ENCODE measurements at places on chromosomes 1 and 21.

DNA sequence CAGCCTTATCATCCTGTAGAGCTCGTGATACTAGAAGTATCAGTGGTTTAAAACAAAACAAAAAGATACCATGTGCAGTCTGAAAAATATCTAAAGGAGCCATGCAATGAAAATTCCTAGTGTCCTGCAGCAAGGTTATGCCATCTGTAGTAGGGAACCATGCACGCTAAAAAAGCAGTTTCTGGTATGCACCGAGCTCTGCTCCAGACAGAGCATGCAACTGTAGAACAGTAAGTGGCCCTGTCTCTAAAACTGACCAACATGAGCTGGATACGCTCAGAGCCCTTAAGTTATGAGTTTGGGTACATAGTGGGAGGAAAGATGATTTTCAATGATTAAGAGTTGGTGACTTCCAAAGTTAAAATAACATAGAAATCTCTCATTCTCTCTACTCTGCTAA is 159.3 kb upstream of the ADAMTS5 start:
- no peak for DNase-seq

- no peak for DNase-seq
These were observed at the start of gene WNT9A for GRCh38 chr1:227947676-227948492. Gene WNT9A (minus strand): TSS chr1:227947932. CDS start chr1:227947887, 45 bp downstream.

GRCh38 chr21:23936224-23936623 is 1671.1 kb downstream of the MRPL39 start:
- DNase-seq, result no peak

GRCh38 chr1:114238053-114238452 is 84.4 kb upstream of the SYT6 start:
- no peak for DNase-seq

GRCh38 chr1:63324779-63325119 is 2.4 kb downstream of the FOXD3 start:
- no peak for DNase-seq

- no peak for DNase-seq
These were observed 77.4 kb downstream of the ACBD6 start for GRCh38 chr1:180424848-180425457.

DNA sequence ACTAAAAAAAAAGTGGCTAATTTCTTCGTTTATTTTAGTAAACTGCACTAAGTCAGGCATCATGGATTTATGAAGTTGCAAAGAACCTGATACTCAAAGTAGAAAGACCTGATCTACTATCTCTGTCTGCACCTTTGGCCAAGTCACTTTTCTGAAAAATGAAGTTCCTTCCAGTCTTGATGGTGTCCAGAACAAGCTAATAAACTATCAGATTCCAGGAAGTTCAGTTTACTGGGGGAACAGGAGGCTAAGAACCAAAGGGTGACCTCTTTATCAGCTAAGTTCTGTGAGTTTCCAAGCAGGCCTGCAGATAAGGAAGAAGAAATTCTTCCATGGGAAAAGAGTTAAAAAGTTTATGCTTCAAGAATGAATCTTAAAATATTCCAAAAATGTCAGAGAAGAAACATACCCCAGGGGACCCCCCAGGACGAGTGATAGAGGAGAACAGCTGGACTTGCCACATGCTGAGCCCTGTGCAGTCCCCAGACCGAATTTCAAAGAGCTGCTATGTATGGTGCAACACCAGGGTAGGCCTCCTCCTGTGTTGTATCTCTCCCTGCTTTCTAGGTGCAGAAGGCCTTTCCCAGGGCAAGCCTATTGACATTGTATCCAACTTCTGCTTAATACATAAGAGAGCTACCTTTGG is 72.8 kb upstream of the FGGY start:
- DNase-seq, result no peak

DNA sequence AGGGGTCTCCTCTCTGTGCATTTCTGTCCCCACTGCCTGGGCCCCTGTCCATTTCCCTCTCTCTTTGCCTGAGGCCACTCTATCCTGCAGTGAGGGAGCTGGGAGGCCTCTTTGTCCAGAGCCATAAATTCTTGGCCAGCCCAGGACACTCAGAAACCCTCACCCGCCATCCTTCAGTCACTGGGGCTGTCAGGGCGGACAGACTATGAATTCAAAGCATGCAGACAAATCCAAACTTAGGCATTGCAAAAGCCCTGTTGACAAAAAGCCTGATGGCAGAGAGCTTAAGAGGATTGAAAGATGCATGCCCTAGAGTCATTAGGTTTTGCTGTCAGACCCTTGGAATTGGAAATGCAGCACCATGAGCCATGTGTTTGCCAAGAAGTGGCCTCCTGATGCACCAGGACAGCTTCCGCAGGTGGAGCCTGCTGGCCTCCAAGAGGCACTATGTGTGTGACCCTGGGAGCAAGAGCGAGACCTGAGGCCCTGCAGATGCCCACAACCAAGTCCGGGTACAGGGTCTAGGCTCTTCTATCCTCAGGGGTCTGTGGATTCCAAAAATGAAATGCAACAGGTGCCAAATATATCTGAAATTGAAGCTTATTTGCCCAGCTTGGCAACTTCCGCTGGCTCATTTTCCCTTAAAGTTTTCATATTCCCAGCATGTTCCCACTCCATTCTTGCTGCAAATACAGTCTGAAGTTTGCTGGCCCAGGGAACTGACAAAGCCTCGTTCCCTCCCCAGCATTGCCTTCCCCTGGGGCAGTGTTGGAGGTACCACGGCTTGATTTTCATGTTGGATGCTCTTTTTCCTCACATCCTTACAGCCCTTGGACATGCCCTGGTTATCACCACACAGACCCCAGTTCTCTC is 177.9 kb downstream of the PGBD5 start:
- DNase-seq, result no peak

DNA sequence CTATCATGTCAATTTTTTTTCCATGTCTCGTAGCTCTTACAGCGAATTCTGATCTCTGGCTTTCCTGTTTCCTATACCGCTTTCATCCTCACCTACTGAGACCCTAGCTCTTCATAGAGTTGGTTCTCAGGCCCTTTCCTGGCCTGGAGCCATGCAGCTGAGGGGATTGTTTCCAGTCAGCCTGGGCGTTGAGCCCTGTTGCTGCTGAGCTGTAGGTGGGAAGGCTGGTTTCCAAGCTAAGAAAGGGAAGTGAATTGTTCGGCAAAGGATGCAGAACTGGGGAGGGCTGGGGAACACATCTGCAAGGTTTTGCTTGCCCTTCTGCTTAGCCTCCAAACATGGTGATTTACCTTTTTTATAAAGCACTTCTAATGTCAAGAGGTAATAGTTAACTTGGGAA is 41.5 kb downstream of the SPATA46 start:
- DNase-seq, result no peak

DNA sequence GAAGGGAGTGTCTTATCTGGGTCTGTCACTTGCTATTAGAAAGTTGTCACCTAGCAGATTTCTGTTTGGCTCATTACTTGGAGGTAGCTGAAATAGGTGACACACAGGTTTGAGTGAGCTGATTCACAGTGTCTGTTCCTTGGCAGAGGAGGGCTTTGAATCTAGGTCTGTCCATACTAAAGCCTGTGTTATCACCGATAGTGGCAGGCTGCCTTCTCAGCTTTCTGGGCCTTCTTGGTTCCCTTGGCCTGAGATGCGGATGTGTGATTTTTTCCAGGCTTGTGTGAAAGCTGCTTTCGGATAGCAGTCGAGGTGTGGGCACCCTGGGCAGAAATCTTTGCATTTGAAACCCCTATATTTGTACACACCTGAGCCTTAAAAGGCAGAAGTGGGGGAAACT is 73.9 kb downstream of the ACTL8 start:
- no peak for DNase-seq
